Upper lobe of right lung (tissue), 1 donor: ENCODE measurements at places on chromosomes 2 and 18. TPM values are rescaled to one million over a fixed set of nuclear protein-coding genes. Genes with fewer than 3 reads are reported as not detected.

The VIL1 gene
- not detected for total RNA-seq

The NYAP2 gene
- total RNA-seq, result 0.93 TPM

The TMEM247 gene
- total RNA-seq, result not detected

The STARD6 gene
- not detected for total RNA-seq

GRCh38 chr2:69490486-69490885 is 53.3 kb upstream of the NFU1 start:
- H3K4me1 ChIP-seq, result no peaks in the 10 kb centered on the region
- DNase-seq, result no peak

DNA sequence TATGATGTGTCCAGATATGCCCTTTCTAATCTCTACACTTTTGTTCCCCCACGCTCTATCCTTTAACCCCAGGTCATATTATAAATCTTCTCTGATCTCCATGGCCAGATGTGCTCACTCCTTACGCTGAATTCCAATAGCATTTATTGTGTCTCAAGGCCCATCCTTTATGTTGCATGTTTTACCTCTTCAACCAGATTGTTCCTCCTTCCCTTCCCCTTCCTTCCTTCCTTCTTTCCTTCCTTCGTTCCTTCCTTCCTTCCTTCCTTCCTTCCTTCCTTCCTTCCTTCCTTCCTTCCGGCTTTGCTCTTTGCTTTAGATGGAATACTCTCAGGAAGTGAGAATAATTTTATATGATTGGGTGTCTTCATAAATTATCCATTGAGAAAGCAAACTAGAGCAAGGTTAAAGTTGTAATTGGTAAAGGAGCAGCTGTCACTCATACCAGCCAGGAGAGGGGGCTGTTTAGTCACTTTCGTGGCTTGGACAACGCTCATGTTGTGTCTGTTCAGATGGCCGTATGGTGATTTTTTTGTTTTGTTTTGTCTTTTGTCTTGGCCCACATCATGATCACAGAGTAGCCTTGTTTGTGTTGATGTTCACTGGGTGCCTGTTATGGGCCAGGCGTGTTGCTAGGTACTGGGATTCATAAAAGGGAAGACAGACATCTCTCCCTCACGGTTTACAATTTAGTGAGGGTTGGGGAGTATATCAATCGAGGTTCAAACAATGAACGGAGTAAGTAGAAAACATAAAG is 68.0 kb downstream of the DAW1 start:
- no peak overlapping the region for H3K4me3 ChIP-seq
- no peaks in the 10 kb centered on the region for H3K4me1 ChIP-seq
- DNase-seq, result no peak
- H3K36me3 ChIP-seq, result no peaks in the 10 kb centered on the region

- peaks cover 3% of the 10 kb centered on the region for H3K4me1 ChIP-seq
- DNase-seq, result no peak
These were observed 80.0 kb downstream of the COPS8 start for GRCh38 chr2:237165405-237166276.

DNA sequence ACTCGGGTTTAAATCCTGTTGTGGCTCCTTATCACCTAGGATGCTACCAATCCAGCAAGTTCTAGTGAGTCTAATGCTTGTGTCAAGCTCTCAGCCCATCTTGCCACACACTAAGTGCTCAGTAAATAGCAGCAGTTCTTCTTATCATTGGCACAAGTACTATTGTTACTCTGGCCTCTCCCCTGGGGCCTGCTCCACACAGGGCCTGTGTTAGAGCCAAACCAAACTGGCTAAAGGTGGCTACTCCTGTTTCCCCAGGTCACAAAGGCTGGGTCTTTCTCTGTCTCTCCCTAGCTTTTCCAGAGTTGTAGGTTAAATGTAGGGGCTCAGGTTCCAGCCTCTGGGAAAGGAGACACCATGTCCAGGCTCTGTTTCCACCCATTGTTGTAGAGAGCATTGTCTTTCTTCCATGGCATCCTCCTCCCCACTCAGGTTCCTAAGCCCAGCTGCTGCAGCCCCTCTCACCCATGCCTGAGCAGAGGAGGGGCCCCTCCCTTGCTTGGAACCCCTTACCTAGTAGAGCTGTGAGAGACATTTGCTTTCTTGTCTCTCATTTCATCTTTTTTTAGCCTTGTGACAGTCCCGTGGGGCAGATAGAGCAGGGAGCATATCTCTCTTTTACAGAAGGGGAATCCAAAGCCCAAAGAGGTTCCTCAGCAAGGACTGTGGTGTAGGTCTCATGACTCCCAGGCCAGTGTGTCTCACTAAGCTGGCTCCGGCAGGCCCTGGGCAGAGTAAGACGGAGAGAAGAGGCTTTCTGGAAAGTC is 56.4 kb upstream of the OTOF start:
- no peaks in the 10 kb centered on the region for H3K36me3 ChIP-seq
- H3K4me3 ChIP-seq, result no peak overlapping the region
- H3K27me3 ChIP-seq, result no peaks in the 10 kb centered on the region
- DNase-seq, result peak; percentile 25
- H3K27ac ChIP-seq, result no peak overlapping the region

- no peak overlapping the region for H3K4me3 ChIP-seq
- peaks cover 19% of the 10 kb centered on the region for H3K4me1 ChIP-seq
- DNase-seq, result no peak
- no peaks in the 10 kb centered on the region for H3K27me3 ChIP-seq
- H3K36me3 ChIP-seq, result no peaks in the 10 kb centered on the region
These were observed 2.0 kb upstream of the TBC1D8 start for GRCh38 chr2:101153077-101153707.

GRCh38 chr2:215521031-215521430 is 85.2 kb upstream of the FN1 start:
- DNase-seq, result no peak
- no peaks in the 10 kb centered on the region for H3K27me3 ChIP-seq
- H3K36me3 ChIP-seq, result no peaks in the 10 kb centered on the region
- H3K4me1 ChIP-seq, result no peaks in the 10 kb centered on the region

GRCh38 chr2:74100254-74101216 is 47.2 kb downstream of the BOLA3 start:
- H3K4me1 ChIP-seq, result no peaks in the 10 kb centered on the region
- peak overlapping the region; percentile 71 for H3K27ac ChIP-seq
- peaks cover 49% of the 10 kb centered on the region for H3K36me3 ChIP-seq
- H3K27me3 ChIP-seq, result no peaks in the 10 kb centered on the region

- H3K27me3 ChIP-seq, result peaks cover 21% of the 10 kb centered on the region
- H3K27ac ChIP-seq, result no peak overlapping the region
- H3K4me1 ChIP-seq, result no peaks in the 10 kb centered on the region
- no peak for DNase-seq
- no peaks in the 10 kb centered on the region for H3K36me3 ChIP-seq
- H3K4me3 ChIP-seq, result no peak overlapping the region
These were observed 28.4 kb downstream of the SIX3 start for GRCh38 chr2:44969936-44970335.

DNA sequence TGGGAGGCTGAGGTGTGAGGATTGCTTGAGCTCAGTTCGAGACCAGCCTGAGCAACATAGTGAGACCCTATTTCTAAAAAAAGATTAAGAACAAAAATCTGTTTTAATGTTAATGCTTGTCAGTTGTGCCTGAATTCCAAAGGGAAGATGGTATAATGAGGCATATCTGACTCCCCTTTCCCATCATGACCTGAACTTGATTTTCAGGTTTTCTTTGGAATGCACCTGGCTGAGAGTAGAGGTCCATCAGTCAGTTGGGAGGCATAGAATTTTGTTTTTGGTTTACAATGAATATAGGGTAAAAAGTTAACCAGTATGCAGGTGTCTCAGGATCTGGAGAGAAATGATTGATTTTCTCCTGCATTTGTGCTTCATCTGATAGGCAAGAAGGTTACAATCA is 20.4 kb downstream of the RPIA start:
- H3K27me3 ChIP-seq, result no peaks in the 10 kb centered on the region
- H3K27ac ChIP-seq, result no peak overlapping the region
- H3K36me3 ChIP-seq, result no peaks in the 10 kb centered on the region
